ENCODE measurements at places on chromosomes 3 and 15.

GRCh38 chr3:43854283-43854682, 163.5 kb downstream of the ABHD5 start:
- DNase-seq, result no peak

DNA sequence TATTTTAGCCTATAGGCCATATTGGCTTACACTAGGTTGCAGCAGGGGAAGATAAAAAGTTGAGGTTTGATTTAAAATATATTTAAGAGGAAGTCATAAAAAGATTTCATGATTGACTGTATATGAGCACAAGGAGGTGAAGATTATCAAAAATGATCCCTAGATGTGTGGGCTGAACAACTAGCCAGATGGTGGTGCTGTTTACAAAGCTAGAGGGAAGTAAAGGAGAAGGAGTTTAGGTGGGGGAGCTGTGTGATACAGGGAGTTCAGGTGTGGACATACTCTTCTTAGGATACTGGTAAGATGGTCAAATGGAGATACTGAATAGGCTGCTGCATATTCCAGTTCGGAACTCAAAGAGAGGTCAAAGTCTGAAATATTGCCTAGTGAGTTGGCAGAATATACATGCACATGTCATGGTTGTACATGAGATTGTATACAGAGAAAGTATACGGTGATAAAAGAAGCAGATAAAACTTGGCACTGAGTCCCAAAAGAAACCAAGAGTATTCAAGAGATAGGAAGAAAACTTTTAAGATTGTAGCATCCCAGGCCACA, 727.8 kb downstream of the NLGN1 start:
- DNase-seq, result no peak

GRCh38 chr3:31218082-31218481, 314.6 kb upstream of the STT3B start:
- DNase-seq, result no peak

DNA sequence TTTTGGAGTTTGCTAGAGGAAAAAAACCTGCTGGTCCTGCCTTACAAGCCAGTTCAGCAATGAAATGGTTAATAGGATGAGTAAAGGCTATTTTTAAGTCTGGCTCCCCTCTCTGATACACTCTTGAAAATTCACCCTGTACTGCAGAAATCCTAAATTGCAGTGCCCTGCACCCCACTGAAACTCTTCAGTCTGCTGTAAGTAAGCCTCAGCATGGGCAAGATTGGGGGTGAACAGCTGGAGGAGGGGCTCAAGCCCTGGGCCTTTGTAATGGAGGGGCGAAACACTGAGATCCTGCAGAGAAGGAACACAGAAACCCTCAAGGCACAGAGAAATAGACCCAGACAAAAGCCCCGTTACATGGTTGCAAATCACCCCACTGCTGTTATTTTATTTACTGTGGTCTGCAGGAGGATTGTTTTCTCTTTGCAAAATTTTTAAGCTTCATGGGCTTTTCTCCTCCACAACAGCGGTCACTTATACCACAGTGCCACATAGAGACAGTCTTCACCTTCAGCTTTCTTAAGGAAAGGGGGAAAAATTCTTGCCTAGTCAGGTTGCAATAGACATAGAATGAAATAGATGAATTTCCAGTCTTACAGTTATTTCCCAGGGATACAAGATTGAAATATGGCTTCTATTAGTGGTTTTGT, 45.0 kb downstream of the SOX2 start:
- no peak for DNase-seq

DNA sequence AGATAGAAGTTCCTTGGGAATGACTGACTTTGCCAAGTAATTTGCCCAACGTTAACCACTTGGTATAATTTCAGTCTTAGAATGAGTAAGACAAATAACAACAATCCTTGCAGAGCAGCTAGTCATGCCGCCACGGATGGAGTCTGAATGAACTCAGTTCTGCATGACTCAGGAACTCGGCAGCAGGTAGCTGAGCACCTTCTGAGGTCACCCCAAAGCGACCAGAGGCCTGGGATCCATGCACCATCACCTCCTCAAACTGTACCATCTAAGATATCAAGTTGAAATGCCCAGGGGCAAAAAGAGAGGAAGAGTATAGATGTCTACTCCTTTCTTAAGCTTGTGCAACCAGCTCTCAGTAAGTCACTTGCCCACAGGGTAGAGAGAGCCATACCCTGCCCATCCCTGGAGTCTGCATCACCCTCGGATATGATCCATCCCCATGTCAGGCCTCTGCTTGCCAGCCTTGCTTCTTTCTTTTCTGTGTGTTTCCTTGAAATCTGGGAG, 8.5 kb upstream of the CDCP1 start:
- no peak for DNase-seq

- DNase-seq, result no peak
Observed at GRCh38 chr15:98127586-98127985, 167.1 kb downstream of the ARRDC4 start.

GRCh38 chr15:67784090-67784781, 41.1 kb upstream of the SKOR1 start:
- peak; percentile 17 for DNase-seq

DNA sequence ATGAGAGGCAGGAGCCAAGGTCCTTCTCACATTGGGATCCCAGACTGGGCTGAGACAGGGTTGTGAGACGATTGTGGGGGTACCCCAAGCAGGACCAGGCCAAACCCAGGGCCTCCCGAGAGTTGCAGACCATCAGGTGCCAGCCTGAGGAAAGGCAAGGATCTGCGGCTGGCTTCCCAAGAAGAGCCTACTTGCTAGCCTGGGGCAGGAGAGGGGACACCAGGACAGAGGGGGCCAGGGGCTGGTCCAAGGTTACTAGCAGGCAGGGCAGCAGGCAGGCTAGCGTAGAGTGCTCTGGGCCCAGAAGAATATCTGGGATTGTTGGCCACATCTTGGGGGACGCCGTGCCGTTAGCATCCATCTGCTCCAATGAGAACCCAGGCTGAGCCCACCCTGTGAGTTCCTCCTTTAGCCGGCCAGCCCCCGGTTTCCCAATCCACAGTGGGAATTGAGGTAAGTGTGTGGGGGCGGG, 546 bp downstream of the CISH start:
- DNase-seq, result no peak

GRCh38 chr3:195438371-195438770, 4.4 kb downstream of the ACAP2 start:
- no peak for DNase-seq

GRCh38 chr3:27641271-27641800, 80.8 kb downstream of the EOMES start:
- DNase-seq, result no peak

- DNase-seq, result no peak
Observed at GRCh38 chr15:90565866-90566265, 36.1 kb downstream of the CRTC3 start.

DNA sequence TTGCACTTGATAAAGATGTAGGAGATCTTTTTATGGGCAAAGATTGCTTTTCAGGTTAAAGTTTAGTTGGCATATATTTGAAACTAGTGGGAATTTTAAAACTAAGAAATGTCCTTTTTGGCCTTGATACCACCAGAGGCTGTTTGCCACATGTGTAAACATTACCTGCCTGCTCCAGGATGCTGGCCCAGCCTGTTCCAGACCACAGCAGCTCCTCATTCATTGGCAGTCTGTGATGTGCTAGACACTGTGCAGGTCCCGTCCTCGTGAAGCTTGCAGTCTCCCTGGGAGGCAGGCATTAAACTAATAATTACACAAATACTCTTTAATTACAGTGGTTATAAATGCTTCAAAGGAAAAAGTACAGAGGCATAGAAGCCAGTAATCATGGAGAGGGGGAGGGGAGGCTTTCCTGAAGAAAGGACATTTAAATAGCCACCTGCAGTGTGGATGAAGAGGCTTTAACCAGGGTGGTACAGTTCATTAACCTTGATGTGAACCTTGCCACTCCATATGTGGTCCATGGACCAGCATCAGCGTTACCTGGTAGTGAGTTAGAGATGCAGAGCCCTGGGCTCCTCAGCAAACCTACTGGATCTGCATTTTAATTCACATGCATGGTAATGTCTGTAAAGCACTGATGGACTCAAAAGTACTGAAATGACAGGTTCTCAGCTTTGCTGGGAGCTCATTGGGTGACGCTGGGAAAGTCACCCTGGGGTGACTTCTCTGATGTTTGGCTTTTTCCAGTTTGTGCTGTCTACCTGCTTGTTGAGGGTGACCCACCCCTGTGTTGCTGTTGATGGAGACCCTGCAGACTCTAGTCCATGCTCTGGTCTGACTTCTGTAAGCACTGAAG, 5.3 kb downstream of the ZNF710 start:
- DNase-seq, result no peak

GRCh38 chr15:55334997-55335396, 16.0 kb downstream of the PIGB start:
- DNase-seq, result no peak

DNA sequence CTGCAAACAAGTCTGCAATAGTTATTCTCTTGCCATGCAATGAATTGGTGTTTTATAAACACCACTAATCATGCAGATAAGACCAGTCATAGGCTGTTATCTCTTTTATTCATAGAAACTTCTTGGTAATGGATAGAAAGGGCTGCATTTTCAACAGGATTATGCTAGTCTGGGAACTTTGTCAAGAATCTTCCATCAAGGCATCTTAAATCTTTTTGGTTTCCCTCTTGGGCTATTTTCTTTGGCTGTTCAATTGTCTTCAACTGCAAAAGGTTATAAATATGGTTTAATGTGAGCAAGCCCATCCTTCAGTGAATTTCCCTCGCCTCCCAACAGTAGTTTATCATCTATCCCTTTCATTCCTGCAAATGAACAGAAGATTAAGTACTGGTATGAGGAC, 59.0 kb upstream of the MINAR1 start:
- DNase-seq, result no peak

GRCh38 chr3:101849714-101850245, 466 bp downstream of the NFKBIZ start:
- DNase-seq, result peak; percentile 50

DNA sequence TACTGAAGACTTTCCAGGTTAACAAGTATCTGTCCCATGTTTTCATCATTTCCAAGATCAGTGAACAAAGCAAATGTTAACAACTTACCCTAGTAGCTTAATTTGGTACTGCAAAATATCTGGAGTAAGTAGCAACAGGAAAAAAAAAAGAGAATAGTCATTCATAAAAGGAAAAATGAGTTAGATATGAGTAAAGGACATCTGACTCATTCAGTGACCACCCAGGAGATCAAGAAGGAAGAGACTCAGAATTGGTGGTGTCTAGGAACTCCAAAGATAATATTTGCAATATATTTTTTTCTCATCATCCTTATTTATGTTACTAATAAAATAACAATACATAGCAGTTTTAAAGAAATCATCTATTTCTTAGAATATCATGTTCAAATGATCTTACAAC, 253.8 kb upstream of the COL8A1 start:
- DNase-seq, result no peak

DNA sequence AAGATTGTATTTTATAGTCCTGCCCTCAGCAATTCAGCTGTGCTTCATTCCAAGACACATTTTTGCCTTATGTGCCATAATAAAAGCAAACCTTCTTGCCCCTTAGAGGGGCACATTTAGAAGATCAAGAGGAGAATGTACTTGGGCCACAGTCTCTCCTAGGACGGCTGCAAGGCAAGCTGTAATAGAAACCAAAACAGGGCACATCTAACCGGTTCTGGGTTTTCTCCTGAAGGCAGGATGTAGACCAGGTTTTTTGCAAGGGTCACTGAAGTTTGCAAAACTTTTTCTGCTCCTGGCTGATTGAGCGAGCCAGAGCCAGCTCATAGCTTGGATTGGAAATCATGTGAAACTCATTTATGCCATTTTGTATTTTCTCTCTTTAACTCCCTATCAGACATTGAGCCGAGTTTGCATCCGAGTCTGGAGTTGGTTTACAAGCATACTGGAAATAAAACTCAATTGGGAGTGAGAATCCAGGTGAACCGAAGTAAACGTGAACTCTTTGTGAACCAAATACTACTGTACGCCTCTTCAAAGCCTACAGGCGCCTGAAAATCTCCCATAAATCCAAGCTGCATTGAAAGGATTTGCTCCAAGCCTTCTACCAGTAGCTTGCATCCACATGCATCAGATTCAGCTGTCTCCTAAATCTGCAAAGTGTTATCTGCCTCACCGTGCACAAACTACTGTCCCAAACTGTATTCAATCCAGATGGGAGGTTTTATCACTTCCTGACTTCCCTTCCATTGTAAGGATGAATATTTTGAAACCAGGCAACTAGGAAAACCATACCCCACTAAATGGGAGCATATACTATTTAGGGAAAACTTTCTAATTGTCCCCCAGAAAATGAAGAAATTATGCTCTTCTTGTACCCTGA, 60.9 kb upstream of the TSC22D2 start:
- DNase-seq, result no peak

DNA sequence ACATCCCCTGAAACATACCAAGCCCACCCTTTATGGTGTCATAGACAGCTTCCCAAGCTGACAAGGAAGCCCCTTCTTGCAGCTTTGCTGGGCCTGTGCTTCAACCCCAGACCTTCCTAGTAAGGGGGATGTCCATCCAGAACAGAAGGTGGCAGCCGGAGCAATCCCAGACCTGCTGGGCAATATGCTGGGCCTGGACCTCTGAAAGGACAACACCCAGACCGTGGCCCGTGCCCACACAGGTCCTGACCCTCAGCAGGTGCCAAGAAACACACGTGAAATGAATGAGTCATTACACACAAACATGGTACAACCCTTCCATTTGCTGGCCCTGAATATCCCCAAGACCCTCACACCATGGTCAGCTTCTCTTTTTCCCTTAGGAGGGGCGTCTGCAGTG, 19.8 kb upstream of the VILL start:
- no peak for DNase-seq

GRCh38 chr3:154095832-154096421, 25.3 kb upstream of the ARHGEF26 start:
- DNase-seq, result no peak
